Natural killer cell (primary cell): ENCODE measurements at places on chromosomes 4 and X.

DNA sequence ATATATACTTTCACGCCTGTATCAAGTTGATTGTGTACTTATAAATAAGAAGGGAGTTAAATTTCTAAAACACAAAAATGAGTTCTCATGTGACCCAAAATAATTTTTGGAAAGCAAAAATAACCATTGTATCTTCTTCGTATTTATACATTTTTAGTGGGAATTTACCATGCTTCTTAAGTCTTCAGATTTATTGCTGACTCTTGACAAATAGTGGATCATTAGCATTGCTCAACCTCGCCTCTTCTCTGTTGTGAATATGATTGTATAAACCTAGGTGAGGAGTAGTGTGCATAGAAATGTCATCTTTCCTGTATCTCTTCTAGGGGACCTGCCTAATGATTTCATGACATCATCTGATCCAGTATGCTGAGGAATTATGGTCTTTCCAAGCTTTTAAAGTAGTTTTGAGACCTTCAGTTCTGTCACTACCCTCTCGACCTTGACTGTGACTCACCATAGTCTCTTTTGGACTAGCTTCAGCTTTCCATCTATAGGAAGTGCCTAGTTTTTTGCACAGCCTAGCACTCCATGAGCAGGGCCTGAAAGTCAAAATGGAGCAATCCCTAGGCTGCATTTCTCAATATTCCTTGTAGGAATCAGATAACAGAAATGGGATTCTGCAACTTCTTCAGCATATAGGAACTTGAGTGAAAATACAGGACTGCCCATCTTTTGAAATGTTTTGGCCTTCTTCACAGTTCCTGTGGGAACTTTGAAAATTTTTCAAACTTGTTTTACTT, 157.6 kb downstream of the ARX start:
- no peak for DNase-seq

GRCh38 chr4:101693842-101694398, 96.6 kb upstream of the BANK1 start:
- DNase-seq, result no peak

DNA sequence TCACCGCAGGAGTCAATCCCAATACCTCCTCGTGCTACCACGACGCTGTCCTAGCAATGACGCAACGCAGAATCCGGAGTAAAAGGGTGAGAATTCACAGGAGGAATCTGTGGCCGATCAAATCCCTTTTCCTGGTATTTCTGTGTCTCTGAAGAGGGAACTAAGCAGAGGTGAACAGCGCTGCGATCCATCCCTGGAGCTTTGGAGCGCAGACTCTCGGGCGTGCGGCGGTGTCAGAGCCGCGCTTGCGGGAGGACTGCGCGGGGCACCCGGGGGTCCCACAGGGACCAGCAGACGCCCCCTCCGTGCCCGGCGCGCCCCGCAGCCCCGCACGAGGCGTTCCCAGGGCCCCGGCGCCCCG, 17.2 kb upstream of the ZNF718 start:
- no peak for DNase-seq

DNA sequence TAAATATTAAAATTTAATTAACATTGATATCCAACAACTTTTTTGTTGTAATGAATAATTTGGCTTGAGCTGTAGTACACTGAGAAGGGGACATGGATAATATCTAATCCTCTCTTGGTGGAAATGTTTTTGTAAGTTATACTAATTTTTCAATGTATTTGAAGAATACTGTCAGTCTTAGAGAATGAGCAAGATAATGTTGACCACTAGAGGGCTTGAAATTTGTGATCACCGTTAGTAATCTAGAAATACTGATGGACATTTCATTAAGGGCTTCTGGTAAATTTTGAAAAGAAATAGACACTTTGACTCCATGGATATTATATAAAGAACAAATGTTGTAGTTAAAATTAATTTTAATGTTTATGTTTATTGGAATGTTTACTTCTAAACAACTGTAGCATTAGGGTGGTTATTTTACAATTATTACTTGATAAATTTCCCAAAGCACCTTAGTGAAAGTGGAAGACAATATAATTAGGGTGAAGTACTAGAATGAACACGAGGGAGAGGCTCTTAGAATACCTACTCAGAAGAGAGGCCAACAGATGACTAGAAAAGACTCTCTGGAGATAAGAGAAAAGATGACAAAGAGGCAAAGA, 20.0 kb upstream of the CAMK2D start:
- DNase-seq, result peak; percentile 64

- DNase-seq, result no peak
These were observed 18.6 kb downstream of the TBC1D1 start for GRCh38 chr4:37909332-37910090.

GRCh38 chrX:134868771-134869495, 121.9 kb upstream of the SMIM10 start:
- DNase-seq, result no peak

- DNase-seq, result no peak
These were observed 36.8 kb downstream of the ANK2 start for GRCh38 chr4:113086172-113086695.

DNA sequence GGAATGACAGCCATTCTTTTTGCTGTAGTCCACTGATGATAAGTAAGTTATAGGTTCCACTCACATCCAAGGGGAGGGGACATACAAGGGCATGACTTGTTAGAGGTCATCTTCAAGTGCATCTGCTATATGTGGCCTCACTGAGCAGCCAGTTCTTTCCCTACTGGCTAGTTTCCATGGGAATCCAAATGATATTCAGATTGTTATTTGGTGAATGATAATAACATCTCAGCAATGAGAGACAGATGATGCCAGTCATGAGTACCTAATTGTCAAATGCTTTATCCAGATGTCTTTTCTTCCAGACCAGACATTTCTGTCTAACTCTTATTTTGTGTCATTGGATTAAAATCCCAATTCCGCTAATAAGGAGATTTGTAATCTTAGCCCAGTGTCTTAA, 460.4 kb upstream of the BOD1L1 start:
- DNase-seq, result no peak

DNA sequence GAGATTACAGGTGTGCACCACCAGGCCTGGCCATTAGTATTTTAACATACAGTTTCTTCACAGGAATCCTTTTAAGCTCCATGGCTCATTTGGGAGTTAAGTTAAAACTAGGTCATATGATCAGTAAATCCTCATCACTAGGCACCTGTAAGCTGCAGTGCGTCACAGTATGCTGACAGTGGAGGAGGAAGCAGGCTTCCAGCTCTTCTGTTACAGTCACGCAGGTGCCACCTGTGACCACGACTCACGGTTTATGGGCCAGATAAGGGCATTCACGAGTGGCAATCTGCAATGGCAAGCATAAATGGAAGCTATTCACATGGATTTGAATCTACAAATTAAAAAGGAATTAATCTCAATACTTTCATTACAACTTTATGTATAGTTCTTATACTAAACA, 129.4 kb upstream of the BCOR start:
- DNase-seq, result no peak

- DNase-seq, result no peak
These were observed 29.4 kb upstream of the OPHN1 start for GRCh38 chrX:68462653-68463052.

GRCh38 chr4:1493540-1494287, 87.5 kb upstream of the NKX1-1 start:
- no peak for DNase-seq

DNA sequence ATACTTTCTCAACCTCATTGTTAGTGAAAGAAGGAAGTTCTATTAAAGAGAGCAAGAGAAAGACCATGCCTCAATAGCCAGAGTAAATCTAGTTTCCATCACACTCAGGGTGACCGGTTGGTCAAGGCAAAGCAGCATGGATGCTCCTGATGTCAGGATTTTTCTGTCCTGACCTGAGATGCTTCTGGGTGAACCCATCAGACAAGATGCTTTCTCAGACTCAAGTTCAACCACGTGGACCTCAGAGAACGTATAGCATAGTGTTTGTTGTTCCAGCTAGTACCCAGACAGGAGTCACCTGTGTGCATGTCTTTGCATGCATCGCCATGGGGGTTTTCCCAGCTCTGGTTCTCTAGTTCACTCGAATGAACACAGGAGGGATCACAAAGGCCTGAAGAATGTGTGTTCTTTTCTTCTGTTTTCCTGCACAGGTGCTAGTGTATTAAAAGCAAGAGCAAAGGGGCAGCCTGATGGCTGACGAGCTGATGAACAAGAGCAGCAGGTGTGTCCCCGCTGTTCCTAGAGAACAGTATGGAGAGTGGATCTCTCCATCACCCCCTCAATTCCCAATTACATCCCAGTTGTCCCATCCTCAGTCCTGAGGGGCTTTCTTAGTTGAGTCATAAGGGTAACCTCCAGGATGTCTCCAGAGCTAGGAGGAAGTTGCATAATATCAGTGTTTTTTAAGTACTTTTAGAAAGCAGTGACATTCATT, 110.5 kb upstream of the ENPP6 start:
- no peak for DNase-seq

GRCh38 chr4:153142700-153143438, 61.4 kb upstream of the TRIM2 start:
- DNase-seq, result peak; percentile 77

DNA sequence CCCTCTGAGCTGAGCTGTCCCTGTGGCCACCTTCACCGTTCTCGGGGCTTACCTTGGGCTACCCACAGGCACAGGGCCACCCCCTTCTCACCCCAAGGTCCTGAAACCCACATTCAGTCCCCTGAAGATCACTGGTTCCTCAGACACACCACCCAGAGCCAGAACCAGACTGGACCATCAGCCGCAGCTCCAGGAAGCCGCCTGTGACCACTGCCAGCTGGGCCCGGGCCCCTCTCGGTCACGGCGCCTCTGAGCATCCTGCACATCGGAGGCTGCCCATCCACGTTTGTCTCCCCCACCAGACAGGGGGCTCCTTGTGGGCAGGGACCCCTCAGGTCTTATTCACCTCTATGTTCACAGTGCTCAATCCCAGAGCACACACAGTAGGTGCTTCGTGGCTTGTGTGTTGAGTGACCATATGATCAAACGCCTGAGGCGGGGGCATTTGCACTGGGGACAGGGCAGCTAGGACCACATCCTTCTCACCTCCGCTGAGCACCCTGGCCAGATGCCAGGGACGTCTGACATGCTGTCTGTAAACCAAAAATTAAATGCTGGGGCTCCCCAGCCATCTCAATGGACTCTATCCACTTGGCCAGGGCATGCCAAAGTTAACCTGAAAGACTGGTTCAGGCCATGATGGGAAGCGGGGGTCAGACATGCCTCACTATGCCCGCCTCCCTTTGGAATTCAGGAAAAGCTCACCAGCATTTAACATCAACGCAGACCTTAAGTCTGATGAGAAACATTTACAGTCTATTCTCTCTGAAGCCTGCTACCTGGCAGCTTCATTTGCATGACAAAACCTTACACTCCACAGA, 109.4 kb upstream of the AFAP1 start:
- DNase-seq, result no peak

- DNase-seq, result no peak
These were observed 71.5 kb downstream of the ANAPC4 start for GRCh38 chr4:25448379-25449109.

DNA sequence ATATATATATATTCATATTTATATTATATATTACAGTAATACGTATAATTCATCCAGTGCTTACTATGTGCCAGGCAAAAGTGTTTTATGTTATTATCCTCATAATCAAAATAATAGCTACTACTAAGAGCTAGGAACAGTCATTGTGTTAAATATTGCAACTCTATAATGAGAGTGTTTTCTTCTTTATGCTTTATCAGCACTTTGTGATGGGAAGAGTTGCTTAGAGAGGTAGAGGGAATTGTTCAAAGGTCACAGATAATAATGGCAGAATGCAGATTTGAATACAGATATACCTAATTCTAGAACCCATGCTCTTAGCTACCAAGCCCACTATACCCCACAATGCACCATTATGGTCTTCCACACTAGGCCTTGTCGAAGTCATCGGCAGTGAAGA, 318.8 kb upstream of the PPARGC1A start:
- no peak for DNase-seq

- DNase-seq, result no peak
These were observed 360.7 kb downstream of the PCDH7 start for GRCh38 chr4:31080887-31081286.

GRCh38 chr4:53905941-53906377, 158.4 kb downstream of the CHIC2 start:
- DNase-seq, result peak; percentile 7

DNA sequence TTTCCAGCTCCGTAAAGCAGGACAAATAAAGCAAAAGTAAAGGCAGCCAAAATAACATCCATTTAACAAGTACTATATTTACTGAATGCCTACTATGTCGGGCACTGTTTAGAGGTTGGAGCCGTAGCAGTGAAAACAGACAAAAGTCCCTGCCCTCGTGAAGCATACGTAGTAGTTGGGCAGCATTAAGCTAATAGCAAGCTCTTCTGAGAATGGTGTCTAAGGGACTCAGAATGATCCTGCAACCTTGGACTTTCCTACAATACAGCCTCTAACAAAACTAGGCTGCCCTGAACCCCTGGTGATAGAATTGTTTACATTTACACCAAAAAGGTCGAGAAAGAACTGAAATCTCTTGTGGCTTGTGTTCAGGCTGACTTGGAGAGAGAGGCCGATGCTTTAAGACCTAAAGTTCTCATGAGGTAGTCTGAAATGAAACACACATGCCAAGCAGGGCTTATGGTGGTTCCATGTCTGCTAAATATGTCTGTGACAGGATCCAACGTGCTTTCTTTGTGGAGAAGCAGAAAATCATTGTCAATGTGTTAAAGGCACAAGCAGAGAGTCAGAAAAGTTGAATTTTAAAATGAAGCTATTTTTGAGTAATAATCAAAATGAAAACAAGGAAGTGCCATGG, 898 bp upstream of the PDGFC start:
- no peak for DNase-seq

DNA sequence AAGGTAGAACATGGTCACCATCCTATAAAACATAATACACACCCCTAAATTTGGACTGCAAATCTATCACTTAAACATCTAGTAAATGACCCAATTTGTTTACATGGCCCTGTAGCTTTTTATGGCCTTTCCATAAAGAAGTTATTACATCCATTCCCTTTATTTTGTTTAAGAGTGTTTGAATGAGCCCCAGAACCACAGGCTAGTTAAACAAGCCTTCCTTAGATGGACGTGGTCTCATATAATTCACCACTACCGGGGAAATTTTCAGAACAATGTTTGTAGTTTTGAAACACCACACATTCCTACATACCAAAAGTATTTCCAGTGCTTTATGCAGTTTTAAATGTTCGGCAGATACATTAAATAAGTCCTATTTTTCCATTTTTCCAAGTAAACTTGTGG, 12.3 kb downstream of the PDGFC start:
- no peak for DNase-seq

DNA sequence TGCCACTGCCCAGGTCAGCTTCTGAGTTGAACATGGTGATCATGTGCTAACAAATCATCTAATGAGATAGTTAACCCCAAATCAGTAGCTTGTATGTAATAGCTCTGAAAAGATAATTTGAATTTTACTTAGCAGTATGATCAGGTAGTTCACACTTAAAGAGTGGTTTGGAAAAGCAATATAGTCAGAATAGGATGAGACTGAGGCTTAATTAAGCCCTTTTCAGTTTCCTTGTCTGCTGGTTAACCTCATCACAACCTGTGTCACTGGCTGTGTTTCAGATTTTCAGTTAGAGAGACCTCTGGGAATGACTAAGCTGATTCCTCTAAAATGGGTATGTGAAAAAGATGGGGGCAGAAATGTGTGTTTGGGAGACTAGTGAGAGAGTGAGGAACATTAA, 38.1 kb downstream of the GPR174 start:
- DNase-seq, result no peak
